ENCODE measurements at places on chromosomes 3 and 15. TPM values are rescaled to one million over a fixed set of nuclear protein-coding genes. Genes with fewer than 3 reads are reported as not detected.
A peak's percentile ranks its signal among the peaks of the same experiment; 100 is the strongest.

DNA sequence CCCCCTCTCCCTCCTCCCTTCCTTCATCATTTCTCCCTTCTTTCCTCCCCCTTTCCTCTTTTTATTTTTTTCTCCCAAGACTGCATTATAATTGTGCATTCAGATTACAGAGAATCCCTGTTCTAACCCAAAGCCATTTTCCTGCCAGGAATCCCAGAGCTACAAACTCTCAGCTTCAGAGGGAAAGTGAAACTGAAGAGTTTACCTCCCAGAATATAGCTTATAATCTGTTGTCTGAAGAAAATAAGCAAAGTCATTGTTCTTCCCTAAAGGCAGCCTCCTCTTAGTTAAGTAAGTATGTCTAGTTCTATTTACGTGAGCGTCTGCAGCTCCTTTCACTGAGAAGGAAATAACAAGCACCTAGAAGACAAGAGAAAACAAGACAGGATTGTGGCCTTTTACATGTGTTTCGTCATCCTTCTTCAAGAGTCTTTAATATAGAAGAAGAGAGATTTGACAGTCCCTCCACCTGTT, 97.2 kb downstream of the CHST2 start:
- no peak for DNase-seq
- peak overlapping the region; percentile 81 for H3K4me3 ChIP-seq
- H3K27me3 ChIP-seq = no peaks in the 10 kb centered on the region
- H3K27ac ChIP-seq = peak overlapping the region; percentile 74

DNA sequence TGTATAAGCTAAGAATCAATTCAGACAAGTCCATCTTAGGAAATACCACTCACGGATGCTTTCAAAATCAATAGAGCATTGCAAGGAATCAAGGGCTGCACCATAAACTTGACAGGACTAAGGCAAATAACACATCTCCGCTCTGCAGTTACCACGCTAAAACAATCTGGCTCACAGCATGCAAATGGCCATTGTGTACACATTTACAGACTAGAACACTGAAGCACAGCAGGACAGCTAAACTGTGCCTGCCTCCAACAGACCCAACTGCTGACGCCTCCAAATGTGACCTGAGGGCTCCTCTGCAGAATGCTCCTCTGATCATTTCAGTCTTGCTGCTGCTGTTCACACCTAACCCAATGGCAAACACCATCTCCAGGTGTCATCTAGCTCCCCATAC, 104.3 kb downstream of the MEX3B start:
- H3K27ac ChIP-seq = no peak overlapping the region
- H3K36me3 ChIP-seq = peaks cover 12% of the 10 kb centered on the region
- peaks cover 16% of the 10 kb centered on the region for H3K27me3 ChIP-seq

The KLHL40 gene
- total RNA-seq = not detected

DNA sequence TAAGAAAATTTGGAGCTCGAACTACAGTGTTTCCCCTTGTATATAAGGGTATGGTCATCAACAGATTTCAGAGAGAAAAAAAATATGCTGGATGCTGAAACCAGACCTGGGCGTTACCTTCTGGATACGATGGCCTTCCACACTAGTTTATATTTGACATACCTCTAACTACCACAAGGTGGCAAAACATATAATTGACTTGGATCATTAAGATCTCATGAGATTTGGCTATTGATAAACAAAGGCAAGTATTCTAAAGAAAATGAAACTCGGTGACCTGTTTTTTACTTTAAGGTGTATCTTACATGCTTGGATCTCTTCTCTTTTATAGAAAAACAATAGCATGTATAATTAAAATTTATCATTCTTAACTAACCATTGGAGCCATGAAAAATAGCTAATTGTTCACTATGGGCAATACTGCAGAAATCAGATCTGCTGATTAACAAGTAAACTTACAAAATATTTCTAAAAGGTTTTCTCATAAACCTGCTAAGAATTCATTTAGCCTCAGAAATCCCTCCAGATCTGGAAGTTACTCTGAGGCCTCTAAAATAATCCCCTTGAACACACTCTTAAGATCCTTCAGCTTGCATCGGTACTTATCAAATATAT, 300.6 kb upstream of the KCNH8 start:
- H3K27me3 ChIP-seq = peaks cover 4% of the 10 kb centered on the region
- H3K4me3 ChIP-seq = no peak overlapping the region
- peaks cover 10% of the 10 kb centered on the region for H3K4me1 ChIP-seq

The VPS33B gene
- total RNA-seq = 23.6 TPM

The LSG1 gene
- 87.7 TPM for total RNA-seq

DNA sequence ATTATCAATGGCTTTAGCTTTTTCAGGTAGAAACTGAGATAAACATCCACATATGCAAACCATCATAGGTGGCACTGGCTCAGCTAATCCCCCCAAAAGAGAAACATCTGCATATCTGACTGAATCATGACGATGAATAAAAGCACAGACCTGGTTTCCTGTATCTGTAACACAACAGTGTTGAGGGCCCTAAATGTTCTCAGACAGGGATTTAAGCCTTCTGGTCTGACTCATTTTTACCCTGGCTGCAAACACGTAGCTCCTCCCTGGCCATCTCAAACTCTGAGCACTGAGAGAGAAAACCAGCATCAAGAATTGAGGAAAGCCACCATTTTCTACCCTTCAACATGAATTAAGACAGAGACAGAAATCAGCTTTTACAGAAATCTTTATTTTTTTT, 35.2 kb downstream of the GLB1 start:
- peaks cover 41% of the 10 kb centered on the region for H3K36me3 ChIP-seq
- no peaks in the 10 kb centered on the region for H3K27me3 ChIP-seq
- peak overlapping the region; percentile 22 for H3K4me3 ChIP-seq
- DNase-seq = no peak
- H3K4me1 ChIP-seq = peaks cover 40% of the 10 kb centered on the region

GRCh38 chr15:74234598-74234875, 1.6 kb upstream of the CCDC33 start:
- H3K36me3 ChIP-seq = no peaks in the 10 kb centered on the region
- no peak for DNase-seq
- no peak overlapping the region for H3K4me3 ChIP-seq
- no peaks in the 10 kb centered on the region for H3K27me3 ChIP-seq
- H3K4me1 ChIP-seq = no peaks in the 10 kb centered on the region

DNA sequence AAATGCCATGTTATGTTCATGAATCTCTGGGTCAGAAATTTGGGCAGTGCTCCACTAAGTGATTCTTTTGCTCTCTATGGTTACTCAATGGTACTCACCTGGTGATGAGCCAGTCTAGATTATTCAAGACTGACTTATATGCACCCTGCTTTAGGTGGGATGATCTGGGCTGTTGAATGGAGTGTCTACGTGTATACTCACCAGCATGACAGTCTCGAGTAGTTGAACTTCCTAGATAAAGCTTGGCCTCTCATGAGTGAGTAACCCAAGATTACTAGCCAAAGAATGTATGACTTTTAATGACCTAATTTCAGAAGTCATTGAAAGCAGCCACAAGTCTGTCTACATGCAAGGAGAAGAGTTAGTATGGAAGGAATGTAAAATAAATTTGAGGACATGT, 77.5 kb upstream of the CADM2 start:
- no peak overlapping the region for H3K4me3 ChIP-seq
- no peaks in the 10 kb centered on the region for H3K4me1 ChIP-seq
- H3K36me3 ChIP-seq = no peaks in the 10 kb centered on the region
- no peaks in the 10 kb centered on the region for H3K27me3 ChIP-seq
- DNase-seq = no peak

GRCh38 chr15:39784125-39784524, 1.5 kb upstream of the FSIP1 start:
- H3K4me1 ChIP-seq = peaks cover 16% of the 10 kb centered on the region
- peak overlapping the region; percentile 92 for H3K4me3 ChIP-seq
- H3K36me3 ChIP-seq = peaks cover 3% of the 10 kb centered on the region
- peak overlapping the region; percentile 89 for H3K27ac ChIP-seq

The PP2D1 gene
- total RNA-seq = not detected

DNA sequence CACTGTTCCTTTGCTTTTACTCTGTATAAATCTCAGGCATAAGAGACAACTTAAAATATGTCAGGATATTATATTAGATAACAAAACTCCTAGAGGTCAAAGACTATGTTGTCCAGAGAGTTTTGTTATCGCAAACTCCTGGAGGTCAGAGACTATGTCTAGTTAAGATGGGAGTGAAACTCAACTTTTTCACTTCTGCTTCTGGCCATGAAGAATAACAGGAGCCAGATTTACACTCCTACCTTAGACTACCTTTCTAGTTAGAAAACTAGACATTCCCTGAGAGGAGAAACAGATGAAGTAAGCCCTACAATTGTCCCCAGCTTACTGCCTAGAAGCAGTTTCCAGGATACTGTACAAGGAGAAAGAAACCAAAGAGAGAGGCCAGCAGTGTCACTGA, 255.4 kb upstream of the UBE2E1 start:
- no peaks in the 10 kb centered on the region for H3K4me1 ChIP-seq
- no peak for DNase-seq
- H3K4me3 ChIP-seq = no peak overlapping the region
- no peak overlapping the region for H3K27ac ChIP-seq
- H3K36me3 ChIP-seq = no peaks in the 10 kb centered on the region
- no peaks in the 10 kb centered on the region for H3K27me3 ChIP-seq

The PRICKLE2 gene
- not detected for total RNA-seq

GRCh38 chr3:113783463-113783862, 36.6 kb downstream of the ATP6V1A start:
- H3K27ac ChIP-seq = no peak overlapping the region
- DNase-seq = no peak
- H3K36me3 ChIP-seq = peaks cover 56% of the 10 kb centered on the region

GRCh38 chr3:194810076-194810475, 124.4 kb downstream of the FAM43A start:
- DNase-seq = no peak
- no peaks in the 10 kb centered on the region for H3K4me1 ChIP-seq
- H3K4me3 ChIP-seq = no peak overlapping the region
- peak overlapping the region; percentile 48 for H3K27ac ChIP-seq

GRCh38 chr3:48756640-48757039, 39.6 kb upstream of the IP6K2 start:
- no peaks in the 10 kb centered on the region for H3K36me3 ChIP-seq
- H3K27ac ChIP-seq = no peak overlapping the region
- DNase-seq = no peak
- no peaks in the 10 kb centered on the region for H3K4me1 ChIP-seq
- H3K4me3 ChIP-seq = no peak overlapping the region
- H3K27me3 ChIP-seq = no peaks in the 10 kb centered on the region

DNA sequence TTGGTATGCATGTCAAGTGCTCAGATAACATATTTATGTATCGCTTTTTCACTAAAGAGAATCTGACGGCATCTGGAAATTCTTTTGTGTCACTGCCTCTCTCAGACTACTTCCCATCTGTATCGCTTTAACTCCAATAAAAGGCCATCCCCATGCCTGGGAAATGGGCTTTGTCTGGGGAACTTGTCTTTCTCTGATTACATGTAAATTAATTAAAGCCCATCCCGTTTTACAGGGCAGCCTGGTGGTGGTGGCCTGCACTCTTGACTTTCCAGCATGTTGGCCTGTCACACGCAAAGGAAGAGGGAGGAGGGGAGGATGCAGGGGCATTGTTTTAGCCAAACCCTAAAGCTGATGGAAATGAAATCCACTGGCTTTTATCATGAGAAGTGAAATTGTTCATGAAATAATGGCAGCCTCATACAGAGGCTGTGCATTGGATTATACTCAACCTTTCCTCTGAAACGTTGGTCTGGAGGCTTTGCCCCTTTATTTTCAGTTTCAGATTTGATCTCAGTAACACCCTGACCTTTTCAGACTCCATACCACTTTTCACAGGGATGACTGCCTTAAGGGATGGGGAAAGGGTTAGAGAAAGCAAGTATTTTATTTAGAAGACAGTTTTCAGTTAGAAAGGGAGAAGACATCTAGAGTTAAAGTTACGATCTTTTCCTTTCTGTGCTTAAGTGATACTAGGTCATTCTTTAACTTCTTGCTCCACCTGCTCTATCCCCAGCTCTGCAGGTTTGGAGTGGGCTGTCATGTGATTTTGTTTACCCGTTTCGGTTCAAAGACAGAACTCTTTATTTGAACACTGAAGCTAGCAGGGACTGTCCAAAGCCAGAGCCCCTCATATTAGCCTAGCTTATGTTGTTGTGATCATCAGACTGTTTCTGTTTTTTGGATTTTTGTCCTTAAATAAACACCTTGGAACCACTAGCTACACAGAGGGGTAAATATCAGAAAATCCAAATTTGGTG, 94.6 kb upstream of the CTDSPL start:
- no peaks in the 10 kb centered on the region for H3K36me3 ChIP-seq
- no peak for DNase-seq
- H3K27ac ChIP-seq = no peak overlapping the region
- peaks cover 5% of the 10 kb centered on the region for H3K27me3 ChIP-seq

The FBN1 gene
- 0.08 TPM for total RNA-seq

DNA sequence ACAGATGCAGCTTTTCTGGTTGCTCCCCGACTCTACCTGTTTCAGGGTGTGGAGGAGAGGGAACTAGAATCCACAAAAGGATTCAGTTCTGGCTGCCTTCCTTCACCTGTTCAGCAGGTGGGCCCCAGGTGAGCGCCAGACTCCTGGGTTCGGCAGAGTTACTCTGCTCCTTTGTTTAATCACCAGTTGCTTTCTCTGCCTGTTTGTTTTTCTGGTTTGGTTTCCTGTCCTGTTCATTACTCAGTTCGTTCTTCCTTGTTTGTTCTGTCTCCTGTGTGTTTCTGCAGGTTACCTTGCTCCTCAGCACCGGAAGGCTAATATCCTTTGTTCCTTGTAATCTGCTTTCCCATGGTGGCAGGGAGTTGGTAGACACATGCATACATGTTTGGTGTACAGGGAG, 508.5 kb upstream of the ATP11B start:
- H3K4me1 ChIP-seq = no peaks in the 10 kb centered on the region
- H3K36me3 ChIP-seq = no peaks in the 10 kb centered on the region
- DNase-seq = no peak
- peaks cover 1% of the 10 kb centered on the region for H3K27me3 ChIP-seq
- H3K4me3 ChIP-seq = no peak overlapping the region
- H3K27ac ChIP-seq = no peak overlapping the region

The SYNPR gene
- not detected for total RNA-seq

DNA sequence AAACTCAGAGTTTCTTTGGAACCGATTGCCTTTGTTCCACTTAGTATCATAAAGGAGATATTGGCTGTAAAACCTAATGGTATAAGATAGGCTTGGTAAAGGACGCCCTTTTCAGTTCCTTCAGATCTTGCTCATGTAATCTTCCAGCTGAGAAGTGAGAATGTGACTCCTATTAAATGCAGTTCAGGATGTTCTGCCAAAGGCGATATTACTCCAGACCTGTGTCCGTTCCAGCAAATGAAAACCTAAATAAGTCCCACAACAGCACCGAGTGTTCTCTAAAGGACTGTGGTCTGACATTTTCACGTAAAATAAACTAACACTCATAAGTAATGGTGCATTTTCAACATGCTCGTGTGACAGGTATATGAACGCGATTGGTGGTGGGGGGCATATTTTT, 276.2 kb downstream of the FEZF2 start:
- no peaks in the 10 kb centered on the region for H3K4me1 ChIP-seq
- H3K4me3 ChIP-seq = no peak overlapping the region

GRCh38 chr3:76402926-76403325, 617.6 kb upstream of the ZNF717 start:
- H3K27me3 ChIP-seq = no peaks in the 10 kb centered on the region
- no peaks in the 10 kb centered on the region for H3K4me1 ChIP-seq
- no peaks in the 10 kb centered on the region for H3K36me3 ChIP-seq
- no peak overlapping the region for H3K4me3 ChIP-seq
- no peak for DNase-seq

The PAQR5 gene
- not detected for total RNA-seq

GRCh38 chr3:61018807-61019206, 232.4 kb downstream of the FHIT start:
- H3K27me3 ChIP-seq = no peaks in the 10 kb centered on the region
- H3K36me3 ChIP-seq = no peaks in the 10 kb centered on the region
- no peak overlapping the region for H3K27ac ChIP-seq
- no peak for DNase-seq
- no peak overlapping the region for H3K4me3 ChIP-seq

- H3K4me1 ChIP-seq = peaks cover 5% of the 10 kb centered on the region
- H3K36me3 ChIP-seq = peaks cover 63% of the 10 kb centered on the region
- H3K27me3 ChIP-seq = no peaks in the 10 kb centered on the region
- H3K4me3 ChIP-seq = no peak overlapping the region
- no peak for DNase-seq
- H3K27ac ChIP-seq = no peak overlapping the region
Measured at GRCh38 chr3:112925969-112926368, 48.9 kb downstream of the CD200R1 start.
